Vein endothelial cell (primary cell): ENCODE measurements at places on chromosomes 6 and 20. TPM values are rescaled to one million over a fixed set of nuclear protein-coding genes. Genes with fewer than 3 reads are reported as not detected.

The UBE2C gene
- total RNA-seq: 18.9 and 23.3 TPM in 2 replicates

The HLA-DRB1 gene
- total RNA-seq: 0.10 and 1.3 TPM in 2 replicates

The SAMD5 gene
- total RNA-seq: 1.3 and 8.8 TPM in 2 replicates

The DLL1 gene
- 3.2 and 4.9 TPM in 2 replicates for total RNA-seq

The NOL7 gene
- total RNA-seq: 52.3 and 80.4 TPM in 2 replicates
